ENCODE measurements at places on chromosomes 1 and 21. TPM values are rescaled to one million over a fixed set of nuclear protein-coding genes. Genes with fewer than 3 reads are reported as not detected.
A peak's percentile ranks its signal among the peaks of the same experiment; 100 is the strongest.

- DNase-seq: no peak
Observed at GRCh38 chr1:202224453-202224852, 30.9 kb downstream of the LGR6 start.

GRCh38 chr1:68600049-68600661, 103.3 kb upstream of the DEPDC1 start:
- DNase-seq: no peak

DNA sequence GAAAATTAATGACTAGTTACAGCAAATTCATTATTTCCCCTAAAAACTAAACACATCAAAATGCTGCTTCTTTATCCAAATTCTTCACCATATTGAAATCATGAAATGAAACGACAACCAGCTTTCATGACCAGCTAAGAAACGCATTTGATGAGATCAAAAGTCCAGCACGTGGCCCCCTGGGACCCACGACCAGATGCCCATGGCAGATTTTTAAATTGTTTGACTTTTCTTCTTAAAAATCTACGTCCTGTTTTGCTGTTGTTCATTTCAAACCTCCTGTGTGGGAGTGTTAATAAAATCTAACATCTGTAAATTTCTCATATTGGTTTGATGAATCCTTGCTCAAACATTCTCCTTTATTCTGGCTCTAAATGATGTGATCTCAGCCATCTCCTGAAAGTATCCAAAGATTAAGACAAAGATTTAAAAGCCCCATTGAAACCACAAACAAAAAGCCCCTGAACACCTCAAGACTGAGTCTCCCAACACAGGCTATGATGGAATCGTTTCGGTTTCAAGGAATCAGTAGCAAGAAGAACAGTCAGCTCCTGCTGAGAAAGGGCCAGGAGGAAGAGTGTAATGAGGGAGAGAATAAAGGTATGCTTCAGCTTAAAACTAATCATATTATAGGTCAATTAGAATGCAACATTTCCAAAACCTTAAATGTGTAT, 523.6 kb downstream of the SMYD3 start:
- DNase-seq: no peak

- DNase-seq: no peak
Observed at GRCh38 chr1:160978510-160978927, 23.9 kb upstream of the ITLN2 start.

DNA sequence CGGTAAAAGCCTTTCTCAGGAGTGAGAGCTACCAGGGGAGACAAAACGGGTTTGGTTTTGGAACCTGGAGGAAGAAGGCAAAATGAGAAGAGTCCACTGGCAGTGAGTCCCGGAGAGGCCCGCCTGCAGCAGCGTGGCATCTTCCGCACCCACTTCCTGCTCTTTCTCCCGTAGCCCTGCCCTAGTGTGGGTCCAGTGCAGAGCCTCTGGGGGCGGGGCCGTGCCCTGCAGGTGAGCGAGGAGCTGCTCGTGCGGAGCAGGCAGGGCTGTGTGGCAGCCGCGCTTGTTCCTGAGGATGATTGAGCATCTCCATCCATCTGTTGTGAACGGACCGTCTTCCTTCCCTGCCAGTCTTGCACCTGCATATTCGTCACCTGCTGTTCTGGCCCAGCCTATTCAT, 66.5 kb downstream of the PEX14 start:
- no peak for DNase-seq

DNA sequence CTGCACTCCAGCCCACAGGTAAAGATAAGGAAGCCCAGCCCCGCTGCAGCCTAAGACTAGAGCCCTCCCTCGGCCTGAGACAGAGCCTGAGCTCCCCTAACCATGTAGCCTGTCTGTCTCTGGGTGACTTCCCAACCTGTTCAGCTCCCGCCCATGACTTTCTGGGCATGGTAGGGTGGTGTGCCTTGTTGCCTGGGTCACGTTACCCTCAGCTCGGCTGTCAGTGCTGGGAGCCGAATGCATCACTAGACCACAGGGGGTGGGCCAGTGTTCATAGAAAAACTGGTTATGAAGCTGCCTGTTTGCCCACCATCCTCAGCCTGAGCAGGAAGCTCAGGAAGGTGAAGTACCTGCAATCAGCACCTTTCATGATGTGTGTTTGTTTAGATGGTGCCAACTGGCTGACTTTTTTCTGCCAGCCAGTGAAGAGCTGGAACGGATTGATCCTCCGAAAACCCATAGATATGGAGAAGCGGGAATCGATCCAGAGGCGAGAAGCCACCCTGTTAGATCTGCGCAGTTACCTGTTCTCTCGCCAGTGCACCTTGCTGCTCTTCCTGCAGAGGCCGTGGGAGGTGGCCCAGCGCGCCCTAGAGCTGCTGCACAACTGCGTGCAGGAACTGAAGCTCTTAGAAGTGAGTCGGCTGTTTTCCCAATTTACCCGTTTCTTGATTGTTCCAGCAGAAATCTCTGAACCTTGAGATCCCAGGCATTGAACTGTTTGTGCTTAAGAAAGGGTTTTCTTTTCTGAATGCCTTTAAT, 43.9 kb upstream of the PWP2 start:
- DNase-seq: no peak

DNA sequence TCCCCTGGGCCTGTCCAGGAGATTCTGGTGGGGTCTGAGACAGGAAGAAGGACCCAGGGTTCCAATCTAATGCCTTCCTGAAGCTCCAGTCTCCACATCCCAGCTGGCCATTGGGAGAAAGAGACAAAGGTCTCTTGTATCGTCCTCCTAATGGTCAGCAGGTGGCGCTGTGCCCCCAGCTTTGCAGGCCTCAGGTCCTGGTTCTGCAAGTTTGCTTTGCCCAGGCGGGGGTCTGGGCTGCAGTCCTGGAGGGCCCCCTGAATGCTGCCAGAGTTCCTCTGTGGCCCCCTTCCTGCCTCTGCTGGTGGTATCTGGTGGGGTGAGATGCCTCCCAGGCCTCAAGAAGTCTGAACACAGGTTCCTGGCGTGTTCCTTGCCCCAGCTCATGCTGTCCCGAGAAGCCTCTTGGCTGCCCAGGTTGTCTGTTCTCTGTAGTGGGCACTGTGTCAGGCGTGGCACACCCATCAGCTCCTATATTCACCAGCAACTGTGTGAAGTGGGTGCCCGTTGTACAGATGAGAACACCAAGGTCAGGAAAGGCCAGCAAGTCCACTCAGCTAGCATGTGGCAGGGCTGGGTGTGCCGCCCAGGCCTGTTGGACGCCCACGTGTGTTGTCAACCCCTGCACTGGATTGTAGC, 33.8 kb upstream of the CSF3R start:
- peak; percentile 14 for DNase-seq

GRIK3 gene
- total RNA-seq: not detected

DNA sequence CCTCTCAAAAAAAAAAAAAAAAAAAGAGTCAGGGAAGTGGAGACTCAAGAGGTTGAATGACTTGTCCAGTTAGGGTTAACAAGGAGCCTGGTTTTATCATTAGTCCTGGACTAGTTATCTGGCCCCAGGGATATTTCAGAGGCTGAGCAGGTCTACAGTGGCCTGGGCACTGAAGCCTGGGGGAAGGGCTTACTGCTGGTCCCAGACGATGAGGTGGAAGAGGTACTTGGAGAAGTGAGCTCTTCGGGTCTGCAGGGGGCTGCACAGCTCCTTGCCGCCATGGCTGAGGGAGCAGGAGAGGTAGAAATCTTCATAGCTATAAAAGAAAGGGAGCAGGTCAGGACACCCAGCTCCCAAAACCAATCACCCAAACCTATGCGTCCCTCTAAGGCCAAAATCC, 40.1 kb downstream of the PIK3C2B start:
- DNase-seq: no peak

Data from Caki2 (cell line).